ENCODE measurements at places on chromosomes 2 and 18.
A peak's percentile ranks its signal among the peaks of the same experiment; 100 is the strongest.

DNA sequence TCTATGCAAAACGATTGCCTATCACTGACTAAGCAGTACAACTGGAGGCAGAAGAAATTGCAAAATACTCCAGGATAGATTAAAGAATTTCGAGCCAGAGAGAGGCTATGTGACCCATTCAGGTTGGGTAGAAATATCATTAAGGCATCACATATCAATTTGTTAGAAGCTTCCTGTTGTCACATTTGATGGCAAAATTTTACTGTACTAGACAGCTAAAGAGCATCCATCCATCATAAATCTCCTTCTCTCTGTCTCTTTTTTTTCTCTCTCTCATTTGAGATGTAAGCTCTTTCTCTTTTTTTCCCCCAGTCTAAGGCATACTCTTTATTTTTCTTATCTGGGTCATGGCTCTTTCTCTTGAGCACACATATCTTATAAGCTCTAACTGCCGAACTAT, 155.7 kb downstream of the EVA1A start:
- DNase-seq: no peak

- DNase-seq: no peak
These were observed 52.7 kb upstream of the ITGA4 start for GRCh38 chr2:181404472-181404871.

DNA sequence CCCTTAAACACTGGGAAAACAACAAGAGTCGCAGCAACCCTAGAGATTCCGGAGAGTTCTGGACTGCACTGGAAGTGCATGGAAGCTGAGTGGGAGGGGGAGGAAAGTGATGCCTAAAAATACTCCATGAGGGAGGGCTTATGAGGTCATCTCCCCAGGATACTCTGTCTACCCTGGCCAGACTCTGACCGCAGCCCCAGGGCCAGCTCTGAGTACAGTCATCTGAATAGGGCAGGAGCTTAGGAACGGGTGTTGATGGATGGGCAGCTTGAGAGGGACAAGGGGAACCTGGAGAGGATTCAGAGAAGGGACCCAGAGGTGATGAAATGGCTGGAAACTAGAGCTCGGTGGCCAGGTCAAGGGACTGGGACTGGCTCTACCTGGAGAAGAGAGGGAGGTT, 79.3 kb upstream of the IGFBP5 start:
- no peak for DNase-seq

DNA sequence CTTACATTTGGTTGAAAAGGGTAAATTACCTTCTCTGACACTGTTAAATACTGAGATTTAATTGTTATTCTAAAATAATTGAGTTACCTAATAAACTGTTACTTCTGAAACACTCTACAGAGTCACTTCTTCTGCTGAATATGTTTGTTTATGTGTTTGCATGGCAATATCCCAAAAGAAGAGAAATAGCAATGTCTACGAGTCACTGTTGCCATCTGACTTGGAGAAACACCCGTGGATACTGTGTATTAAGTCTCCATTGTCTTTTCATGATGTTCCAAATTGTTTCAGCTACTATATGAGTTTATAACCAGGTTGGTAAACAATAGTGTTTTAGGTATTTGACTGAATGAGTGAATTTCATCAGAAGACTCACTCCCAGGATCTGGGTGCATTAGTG, 754.2 kb upstream of the ID2 start:
- DNase-seq: no peak

GRCh38 chr2:119449521-119449920, 17.9 kb downstream of the TMEM37 start:
- DNase-seq: no peak

GRCh38 chr2:127567351-127567854, 31.9 kb downstream of the MYO7B start:
- no peak for DNase-seq

- no peak for DNase-seq
These were observed 15.3 kb downstream of the DCDC2C start for GRCh38 chr2:3718679-3719078.

DNA sequence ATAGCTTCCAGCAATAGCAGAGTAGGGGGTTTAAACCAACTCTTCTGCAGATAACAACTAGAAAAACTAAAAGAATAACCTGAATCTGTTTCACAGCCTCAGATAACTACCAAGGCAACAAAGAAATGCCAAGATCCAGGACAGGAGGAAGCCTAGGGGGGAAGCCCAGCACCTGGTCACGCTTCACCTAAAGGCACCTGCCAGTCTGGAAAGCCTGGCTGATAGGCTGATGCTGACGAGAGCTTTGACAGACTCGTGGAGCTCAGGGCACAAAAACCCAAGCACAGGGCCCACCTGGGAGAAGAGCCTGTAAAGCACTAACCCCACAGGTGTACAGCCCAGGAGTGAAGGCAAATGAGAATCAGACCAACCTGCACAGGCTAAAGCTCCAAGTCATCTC, 22.6 kb downstream of the EIPR1 start:
- no peak for DNase-seq

GRCh38 chr2:239150125-239151011, 250.5 kb downstream of the HDAC4 start:
- DNase-seq: no peak

DNA sequence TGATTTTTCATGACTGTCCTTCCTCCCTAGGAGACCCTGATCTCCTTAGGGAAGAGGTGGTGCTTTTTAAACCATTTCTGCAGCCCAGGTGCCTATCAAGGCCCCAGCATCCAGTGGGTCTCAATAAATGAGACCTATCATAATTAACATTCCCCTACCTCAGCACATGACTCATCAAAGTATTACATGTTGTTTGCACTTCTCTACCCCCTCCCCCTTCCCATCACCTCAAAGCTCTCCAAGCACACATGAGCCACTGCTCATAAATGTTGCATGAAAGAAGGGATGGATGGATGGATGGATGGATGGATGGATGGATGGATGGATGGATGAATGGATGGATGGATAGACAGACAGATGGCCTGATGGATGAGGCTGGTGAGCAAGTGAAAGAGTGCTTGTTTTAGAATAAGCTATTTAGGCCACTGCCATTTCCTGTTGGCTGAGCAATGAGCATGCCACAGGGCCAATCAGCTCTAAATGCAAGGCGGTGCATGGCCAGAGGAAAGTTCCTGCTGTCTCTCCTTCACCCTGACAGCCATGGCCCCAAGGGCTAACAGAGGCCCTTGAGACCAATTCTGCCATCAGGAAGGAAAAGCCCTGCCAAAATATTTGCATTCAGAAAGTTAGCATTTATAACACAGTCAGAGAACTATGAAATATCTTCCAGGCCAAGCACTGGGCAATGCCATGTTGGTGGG, 20.9 kb upstream of the STEAP3 start:
- DNase-seq: no peak

GRCh38 chr18:50190236-50190635, 4.7 kb downstream of the MYO5B start:
- no peak for DNase-seq

DNA sequence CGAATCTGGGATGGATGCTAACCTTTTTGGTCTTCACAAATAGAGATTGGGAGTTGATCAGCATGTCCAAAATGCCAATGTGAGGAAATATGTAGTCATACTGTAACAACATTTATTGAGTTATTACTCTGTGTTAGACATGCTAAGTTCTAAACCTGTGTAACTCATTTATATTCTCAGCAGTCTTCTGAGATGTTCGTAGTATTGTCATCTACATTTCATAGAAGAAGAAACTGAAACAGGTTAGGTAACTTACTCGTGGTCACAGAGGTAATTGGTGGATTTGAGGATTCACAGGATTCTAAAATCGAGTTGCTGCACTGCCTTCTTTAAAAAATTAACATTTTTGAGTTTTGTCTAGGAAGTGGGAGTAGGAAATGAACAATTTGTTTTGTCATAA, 162.1 kb downstream of the UBE2E3 start:
- DNase-seq: no peak

DNA sequence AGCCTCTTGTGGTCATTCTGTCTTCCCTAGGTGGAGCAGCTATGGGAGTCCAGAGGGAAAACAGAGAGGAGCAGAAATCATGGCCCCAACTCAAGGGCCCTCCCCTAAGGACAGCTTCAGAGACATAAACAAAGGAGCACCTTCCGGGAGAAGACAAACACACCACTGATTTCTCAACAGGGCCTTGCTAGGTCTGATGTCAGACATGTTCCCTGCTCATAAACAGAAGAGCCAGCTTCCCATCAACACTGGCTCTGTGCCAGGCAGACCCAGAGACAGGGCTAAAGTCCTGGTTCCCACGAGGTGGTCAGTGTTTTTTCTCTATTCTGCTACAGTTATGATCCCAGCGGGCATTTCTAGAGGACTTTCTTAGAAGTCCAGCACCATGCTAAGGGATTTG, 19.3 kb downstream of the CXCR2 start:
- DNase-seq: no peak

- DNase-seq: no peak
These were observed 45.6 kb downstream of the LCLAT1 start for GRCh38 chr2:30492619-30493018.

DNA sequence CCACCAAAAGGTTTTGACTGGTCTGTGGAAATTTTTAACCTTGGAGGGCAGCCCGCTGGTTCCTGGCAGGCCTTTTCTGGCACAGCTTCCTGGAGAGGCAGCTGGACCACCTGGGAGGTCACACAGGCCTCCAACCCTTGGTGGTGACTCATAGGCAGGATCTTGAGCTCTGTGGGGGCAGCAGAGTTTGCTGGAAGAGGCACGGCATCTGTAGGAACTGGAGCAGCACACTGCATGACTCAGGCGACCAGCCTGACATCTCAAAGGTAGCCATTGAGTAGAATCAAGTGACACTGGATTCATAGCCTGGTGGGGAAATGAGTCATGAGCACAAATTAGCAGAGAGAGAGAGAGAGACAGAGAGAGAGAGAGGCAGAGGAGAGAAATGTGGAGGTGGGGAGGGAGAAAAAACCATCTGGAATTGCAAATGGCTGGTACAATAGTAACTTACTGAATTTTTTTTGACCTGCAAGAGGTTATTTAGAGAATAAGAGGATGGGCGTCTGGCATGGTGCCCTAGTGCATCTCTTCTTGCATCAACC, 57.4 kb downstream of the TRPM8 start:
- peak; percentile 34 for DNase-seq

DNA sequence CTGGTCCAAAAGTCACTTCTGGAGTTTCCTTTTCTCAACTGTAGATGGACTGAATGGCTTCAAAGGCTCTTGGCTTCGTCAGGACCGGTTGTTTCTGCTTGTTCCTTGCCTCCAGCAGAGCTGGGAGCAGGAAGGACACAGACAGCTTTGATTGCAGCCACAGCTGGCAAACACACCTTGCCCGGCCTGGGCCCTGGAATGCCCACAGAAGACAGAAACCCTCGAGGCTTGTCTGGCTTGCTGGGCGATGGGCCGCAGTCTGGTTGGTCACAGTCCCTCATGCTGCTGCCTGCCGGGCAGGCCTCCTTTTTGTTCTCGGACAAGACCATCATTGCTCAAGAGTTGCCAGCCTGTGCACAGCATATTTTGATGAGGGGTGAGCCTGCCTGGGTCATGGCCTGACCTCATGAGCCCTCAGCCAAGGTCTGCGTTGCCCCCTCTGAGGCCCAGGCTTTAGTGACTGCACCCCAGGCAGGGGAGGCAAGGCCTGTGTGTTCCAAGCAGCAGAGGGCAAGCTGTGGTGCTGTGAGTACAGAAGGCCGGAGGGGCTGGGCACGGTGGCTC, 37.8 kb downstream of the ATP6V1C2 start:
- no peak for DNase-seq

DNA sequence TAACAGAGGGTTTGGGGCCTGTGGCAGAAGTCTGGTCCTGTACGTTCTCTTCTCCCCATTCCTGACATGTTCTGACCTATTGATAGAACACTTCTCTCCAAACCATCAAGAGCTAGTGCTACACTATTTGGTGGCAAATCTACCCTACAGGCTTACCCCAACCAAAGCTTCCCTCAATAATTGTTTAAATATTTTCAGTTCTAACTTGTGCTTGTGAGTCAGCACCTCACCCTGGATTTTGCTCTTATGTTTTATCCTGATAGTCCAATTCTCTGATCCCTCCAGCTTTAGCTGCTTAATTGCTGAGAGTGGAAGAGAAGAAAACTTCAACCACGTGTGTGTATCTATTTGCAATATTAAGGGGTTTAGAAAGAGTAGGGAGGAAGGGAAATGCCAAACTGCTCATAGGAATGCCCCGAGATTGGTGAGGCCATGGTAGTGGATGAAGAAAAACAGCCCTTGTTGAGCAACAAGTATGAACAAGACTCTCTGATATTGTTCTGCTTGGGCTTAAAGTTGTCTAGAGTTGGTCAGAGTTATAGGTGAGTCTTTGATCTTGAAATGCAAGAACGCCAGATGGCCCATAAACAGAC, 67.8 kb upstream of the PARD3B start:
- DNase-seq: no peak

- no peak for DNase-seq
These were observed 495 bp upstream of the TTC32 start for GRCh38 chr2:19902216-19902740.

DNA sequence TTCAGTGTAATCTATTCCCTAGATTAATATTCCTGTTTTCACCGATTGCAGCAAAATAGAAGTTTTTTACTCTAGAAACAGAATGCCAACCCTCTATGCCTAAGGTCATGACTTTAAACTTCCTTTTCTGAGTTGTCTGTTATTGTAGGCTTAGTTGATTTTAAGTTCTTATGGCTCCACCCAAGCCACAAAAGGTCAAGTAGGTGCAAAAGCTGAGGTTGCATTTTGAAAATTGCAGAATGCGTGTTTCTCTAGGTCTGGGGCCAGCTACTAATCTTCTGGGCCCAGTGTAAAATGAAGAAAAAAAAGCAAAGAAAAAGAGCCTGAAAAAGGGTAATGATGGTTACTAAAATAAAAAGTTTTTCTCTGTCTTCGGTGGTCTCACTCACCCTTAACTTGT, 635.7 kb upstream of the FAM98A start:
- DNase-seq: no peak

DNA sequence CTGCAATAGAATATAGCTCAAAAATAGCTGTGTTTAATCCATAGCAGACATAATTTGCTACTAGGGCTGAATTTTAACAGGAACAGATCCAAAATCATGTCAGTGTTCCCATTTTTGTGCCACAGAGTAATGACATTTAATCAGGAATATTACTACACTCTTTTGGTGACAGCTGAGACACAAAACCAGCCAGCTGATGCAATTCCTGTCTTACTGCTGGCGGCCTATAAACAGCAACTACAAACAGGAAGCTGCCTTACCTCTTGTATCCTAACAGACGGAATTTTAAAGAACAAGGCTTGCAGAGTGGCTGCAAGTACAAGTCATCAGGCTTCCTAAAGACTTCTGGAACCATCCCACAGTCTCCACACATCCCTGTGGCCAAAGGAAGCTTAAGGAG, 218.1 kb downstream of the ZNF521 start:
- DNase-seq: no peak

DNA sequence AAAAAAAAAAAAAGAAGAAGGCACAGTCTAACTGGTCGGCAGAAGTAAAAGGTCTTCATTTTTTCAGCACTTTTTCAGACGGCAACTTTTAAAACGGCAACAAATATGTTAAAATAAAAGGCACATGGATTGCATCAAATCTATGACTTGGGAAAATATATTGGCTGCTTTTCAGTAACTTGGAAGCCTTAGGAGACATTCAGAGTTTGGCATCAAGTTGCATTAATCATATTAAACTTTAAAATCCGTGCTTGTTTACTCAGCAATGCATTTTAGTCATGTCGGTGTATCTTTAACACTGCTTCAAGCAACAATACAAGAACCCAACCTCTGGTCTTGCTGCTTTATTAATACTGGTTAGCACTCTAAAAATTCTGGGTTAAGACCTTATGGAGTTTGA, 111.1 kb downstream of the MEP1B start:
- no peak for DNase-seq
